ENCODE measurements at places on chromosomes 3 and 15.

- DNase-seq: no peak
Observed at GRCh38 chr3:13884851-13885703, 5.2 kb upstream of the WNT7A start.

- no peak for DNase-seq
Observed at GRCh38 chr15:77454265-77454664, 33.6 kb downstream of the HMG20A start.

- DNase-seq: no peak
Observed at GRCh38 chr3:111636366-111636885, 41.3 kb upstream of the ZBED2 start.

- DNase-seq: no peak
Observed at GRCh38 chr15:38687775-38688495, 123.3 kb upstream of the RASGRP1 start.

GRCh38 chr15:70158309-70159000 lies 60.7 kb upstream of the TLE3 start:
- DNase-seq: no peak

DNA sequence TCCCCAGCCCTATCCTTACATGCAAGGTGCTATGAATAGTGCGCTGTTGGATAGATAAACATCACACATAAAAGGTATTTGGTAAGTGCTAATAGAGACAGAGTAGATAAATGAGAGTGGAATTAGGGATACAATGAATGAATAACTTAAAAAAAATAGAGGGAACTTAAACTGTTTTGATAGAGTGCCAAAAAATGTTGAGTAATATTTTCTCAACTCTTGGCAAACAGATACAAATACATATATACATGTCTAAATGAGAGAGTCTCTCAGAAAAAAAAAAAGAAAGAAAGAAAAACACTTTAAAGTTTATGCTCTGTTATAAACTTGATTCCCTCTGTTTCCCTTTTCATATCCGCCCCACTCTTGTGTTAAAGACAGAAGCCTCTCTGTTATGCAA lies 667.4 kb downstream of the ROBO2 start:
- no peak for DNase-seq

- no peak for DNase-seq
Observed at GRCh38 chr3:54962200-54962599, 34.3 kb upstream of the LRTM1 start.
